ENCODE measurements at places on chromosomes 3 and 15.
A peak's percentile ranks its signal among the peaks of the same experiment; 100 is the strongest.

GRCh38 chr3:2579206-2579605 is 480.5 kb downstream of the CNTN4 start:
- DNase-seq: no peak

- DNase-seq: no peak
Measured at GRCh38 chr3:45082142-45082538, 56.0 kb downstream of the CLEC3B start.

DNA sequence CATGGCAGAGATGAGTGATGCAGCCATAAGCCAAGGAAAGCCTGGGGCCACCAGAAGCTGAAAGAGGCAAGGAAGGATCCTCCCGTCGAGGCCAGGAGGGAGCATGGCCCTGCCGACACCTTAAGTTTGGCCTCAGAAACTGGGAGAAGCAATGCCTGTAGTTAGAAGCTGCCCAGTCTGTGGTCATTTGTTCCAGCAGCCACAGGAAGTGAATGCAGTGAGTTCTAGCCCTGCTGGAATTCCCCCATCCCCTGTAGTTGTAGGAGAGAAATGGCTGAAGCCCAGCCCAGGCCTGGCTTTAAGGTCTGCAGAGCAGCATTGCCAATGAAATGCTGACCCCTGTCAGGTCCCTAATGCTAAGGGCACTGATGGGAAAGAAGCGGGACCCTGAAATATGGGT is 12.2 kb upstream of the CHSY1 start:
- no peak for DNase-seq

GRCh38 chr15:90306560-90306959 is 41.1 kb downstream of the NGRN start:
- no peak for DNase-seq

DNA sequence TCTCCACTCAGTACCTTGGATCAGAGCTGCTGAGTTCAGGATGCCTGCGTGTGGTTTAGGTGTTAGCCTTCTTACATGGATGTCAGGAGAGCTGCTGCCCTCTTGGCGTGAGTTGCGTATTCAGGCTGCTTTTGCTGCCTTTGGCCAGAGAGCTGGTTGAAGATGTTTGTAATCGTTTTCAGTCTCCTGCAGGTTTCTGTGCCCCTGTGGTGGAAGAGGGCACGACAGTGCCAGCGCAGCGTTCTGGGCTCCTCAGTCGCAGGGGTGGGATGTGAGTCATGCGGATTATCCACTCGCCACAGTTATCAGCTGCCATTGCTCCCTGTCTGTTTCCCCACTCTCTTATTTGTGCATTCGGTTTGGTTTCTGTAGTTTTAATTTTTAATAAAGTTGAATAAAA is 7.0 kb upstream of the PODXL2 start:
- DNase-seq: no peak

GRCh38 chr3:67288466-67289106 is 290.5 kb downstream of the KBTBD8 start:
- no peak for DNase-seq

DNA sequence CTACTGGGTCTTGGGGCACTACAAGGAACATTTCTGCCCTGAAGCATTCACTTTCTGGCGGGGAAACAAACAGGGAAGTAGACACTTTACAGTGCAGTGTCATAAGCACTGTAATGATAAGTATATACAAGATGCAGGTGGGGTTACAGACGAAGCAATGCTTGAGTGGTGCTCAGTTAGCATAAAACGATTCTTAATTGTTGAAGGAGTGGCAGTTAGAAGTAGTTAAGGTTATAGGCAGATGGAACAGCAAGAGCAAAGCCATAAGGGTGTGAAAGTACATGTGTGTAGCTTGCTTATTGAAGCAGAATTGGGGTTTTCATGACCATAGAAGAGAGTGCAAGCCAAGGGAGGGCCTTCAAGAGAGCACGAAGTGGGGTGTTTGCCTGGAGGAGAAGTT is 46.2 kb downstream of the SLC25A26 start:
- no peak for DNase-seq

GRCh38 chr3:125374501-125374995 is 577 bp downstream of the ZNF148 start:
- peak; percentile 22 for DNase-seq

- no peak for DNase-seq
Measured at GRCh38 chr3:169759256-169759655, 5.6 kb downstream of the TERC start.

- no peak for DNase-seq
Measured at GRCh38 chr15:60362321-60363086, 35.3 kb downstream of the ANXA2 start.

- peak; percentile 66 for DNase-seq
Measured at GRCh38 chr3:196219194-196219969, 3.0 kb downstream of the SLC51A start.

- DNase-seq: no peak
Measured at GRCh38 chr3:47344971-47345370, 35.9 kb upstream of the PTPN23 start.

- DNase-seq: no peak
Measured at GRCh38 chr3:29488922-29489321, 208.1 kb downstream of the RBMS3 start.

DNA sequence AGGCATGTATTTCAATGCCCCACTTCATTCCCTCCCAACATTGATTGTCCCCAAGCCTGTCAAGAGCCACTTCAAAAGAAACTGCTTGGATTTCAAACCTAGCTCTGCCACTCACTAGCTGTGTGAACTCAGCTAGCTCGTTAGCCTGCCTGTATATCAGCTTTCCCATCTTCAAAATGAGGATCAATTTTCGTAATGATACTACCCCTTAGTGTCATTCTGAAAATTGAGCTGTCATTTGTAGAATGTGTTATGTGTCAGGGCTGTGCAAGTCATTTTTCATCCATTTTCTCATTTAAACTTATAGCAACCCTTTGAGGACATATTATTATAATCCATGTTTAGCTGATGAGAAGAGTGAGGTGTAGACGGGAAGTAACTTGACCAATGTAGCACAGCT is 88.6 kb downstream of the TRIM42 start:
- DNase-seq: no peak

GRCh38 chr3:117398141-117398899 is 688.7 kb downstream of the TUSC7 start:
- DNase-seq: peak; percentile 51

DNA sequence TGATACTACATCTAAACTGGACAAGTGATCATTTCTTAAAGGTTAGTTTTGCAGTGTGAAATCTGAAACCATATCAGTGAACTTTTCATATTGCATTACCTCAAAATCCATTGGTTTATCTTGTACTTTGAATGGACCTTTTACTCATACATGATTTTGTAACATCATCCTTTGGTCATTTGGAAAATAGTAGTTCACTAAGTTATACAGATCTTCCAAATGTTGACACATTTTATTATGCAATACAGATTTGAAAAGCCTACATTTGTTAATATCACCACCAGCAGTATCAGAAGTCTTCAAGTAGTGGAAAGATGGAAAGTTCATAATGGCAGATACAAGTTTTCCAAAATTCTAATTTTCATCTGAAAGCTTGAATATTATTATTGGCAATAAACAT is 64.0 kb upstream of the CDV3 start:
- DNase-seq: no peak

DNA sequence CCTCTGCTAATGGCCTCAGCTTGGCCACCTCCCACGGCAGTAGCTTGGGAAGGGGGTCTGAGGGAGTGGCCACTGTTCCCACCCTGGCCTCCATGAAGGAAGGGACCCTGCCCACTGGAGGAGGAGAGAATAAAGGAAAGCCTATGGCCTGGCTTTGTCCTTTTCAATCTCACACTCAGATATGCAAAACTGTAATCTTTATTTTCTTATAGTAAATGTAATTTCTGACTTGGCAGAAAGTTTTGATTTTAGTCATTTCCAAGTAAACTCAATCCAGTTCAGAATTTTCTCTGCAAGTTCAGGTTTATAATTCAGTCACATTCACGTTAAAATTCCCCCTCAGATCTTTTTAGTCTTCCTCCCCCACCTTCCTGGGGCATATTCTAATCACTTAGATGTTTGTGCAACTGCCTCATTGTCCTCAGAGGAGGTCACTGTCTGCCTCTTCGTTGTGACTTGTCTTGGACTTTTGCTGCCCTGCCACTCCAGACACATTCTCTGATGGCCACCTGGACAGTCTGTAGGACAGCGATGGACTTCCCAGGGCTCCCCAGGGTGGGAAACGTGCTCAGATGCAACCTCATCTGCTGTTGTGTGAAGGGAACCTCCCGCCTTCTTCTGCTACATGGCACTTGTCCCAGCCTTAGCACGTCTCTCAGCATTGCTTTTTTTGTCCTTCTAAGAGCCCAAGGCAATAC is 222.8 kb upstream of the TBL1XR1 start:
- DNase-seq: no peak

DNA sequence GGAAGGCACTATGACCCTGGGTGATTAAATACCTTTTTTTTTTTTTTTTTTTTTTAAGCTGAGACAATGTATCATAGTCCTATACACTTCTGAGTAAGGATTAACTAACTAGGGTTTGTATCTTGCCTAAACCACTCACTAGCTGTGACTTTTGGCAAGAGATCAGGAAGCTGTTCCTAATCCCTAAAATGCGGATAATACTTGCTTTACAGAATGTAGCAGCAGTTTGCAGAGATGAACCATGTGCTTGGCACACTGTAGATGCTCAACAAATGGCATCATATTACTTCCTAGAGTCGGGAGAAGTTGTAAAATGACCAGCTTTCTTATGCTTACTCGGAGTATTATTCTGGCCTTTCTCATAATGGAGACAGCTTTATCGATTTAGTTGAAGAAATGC is 25.6 kb upstream of the PYGO1 start:
- no peak for DNase-seq

GRCh38 chr3:140586311-140586710 is 91.6 kb upstream of the TRIM42 start:
- no peak for DNase-seq

GRCh38 chr3:58052373-58053273 is 44.4 kb downstream of the FLNB start:
- DNase-seq: peak; percentile 70

GRCh38 chr15:55257012-55257670 is 32.5 kb downstream of the RAB27A start:
- no peak for DNase-seq

GRCh38 chr3:150535204-150535603 is 11.1 kb downstream of the SERP1 start:
- no peak for DNase-seq

- DNase-seq: no peak
Measured at GRCh38 chr3:18302517-18302916, 122.6 kb downstream of the SATB1 start.

DNA sequence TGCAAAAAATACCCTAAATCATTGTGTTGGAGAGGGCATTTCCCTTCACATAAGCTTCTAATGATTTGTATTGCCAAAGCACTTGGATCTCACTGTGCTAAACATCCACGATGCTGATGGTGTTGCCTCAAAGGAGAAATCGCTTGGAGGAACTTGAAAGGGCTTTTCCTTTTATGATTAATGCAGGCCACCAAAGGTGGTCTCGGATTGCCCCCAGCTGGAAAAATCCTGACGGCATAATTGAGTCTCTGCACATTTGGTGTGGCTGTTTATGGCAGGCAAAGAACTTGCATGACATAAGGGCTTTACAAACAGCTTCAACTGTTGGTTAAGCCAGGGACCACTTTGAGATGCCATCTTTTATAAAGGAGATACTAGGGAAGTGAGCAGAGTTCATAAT is 664.0 kb upstream of the ADAMTS9 start:
- DNase-seq: no peak

GRCh38 chr3:156240642-156241041 is 120.3 kb downstream of the KCNAB1 start:
- no peak for DNase-seq

GRCh38 chr15:70025413-70026296 is 72.1 kb downstream of the TLE3 start:
- peak; percentile 18 for DNase-seq

DNA sequence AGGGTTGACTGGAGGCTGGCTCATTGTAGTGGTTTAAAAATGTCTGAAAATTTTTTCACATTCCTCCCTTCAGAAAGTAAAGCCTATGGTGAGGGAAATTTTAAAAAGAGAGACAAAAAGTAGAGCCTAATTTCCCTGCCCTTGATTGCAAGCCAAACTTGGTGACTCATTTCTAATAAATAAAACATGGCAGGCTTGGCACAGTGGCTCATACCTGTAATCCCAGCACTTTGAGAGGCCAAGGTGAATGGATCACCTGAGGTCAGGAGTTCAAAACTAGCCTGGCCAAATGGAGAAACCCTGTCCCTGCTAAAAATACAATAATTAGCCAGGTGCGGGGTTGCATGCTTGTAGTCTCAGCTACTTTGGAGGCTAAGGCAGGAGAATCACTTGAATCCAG is 18.9 kb upstream of the ARRDC4 start:
- no peak for DNase-seq

DNA sequence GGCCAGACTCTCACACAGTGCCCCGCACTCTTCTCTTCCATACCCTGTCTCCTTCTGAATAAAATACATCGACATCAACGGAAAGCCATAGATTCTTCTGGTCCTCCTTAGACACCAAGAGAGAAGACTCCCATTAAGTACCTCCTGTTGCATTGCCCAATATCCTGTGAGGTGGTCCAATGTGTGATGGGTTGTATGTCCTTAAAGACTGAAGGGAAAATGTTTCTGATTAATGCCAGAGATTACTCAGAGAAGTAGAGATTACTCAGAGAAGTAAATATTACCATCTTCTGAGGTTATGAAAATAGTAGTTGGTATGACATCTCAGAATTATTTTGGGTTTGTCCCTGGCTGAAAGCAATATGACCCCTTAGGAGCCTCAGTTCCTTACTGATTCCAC is 60.8 kb upstream of the GALNT15 start:
- DNase-seq: no peak

DNA sequence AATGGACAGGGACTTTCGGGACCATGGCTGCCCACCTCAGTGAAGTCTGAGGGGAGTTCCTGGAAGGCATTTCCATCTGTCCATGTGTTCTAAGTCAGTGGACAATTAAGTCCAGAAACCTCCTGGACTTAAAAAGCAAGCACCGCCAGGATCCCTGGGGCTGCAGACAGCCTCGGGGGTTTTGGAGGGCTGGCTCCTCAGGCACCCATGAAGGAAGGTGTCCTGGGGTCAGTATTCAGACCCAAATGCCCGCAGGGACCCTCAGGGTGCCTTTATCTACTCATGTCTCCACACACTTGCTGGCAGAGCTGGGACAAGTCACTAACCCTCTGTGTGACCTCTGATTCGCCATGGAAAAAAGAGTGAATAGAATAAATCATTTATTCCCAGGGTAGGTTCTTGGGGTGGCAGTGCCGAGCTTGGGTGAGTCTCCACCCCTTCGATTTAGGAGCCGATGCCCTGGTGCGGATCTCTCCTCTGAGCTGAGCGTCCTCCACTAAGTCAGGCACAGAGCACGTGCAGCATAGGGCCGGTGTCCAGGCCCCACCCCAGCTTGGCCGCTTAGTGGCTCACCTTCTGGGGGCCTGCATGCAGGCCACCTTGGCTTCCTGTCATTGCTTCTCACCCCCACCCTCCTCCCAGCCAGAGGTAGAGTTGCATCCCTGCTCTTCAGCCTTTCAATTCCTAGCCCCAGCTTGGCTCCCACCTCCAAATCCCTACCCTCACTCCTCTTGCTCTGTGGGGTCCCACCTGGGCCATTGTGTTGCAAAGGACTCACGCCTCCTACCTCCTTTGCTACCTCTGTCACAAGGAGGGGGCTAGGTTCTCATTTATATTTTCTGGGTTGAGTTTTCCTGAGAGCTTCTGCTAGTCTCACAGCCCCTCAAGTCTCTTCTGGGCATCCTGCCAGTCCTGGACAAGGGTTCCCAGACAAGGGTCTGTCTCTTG is 19.9 kb downstream of the SLC6A6 start:
- DNase-seq: no peak

- DNase-seq: no peak
Measured at GRCh38 chr3:159482241-159482993, 506.2 kb upstream of the IL12A start.

All from nucleus accumbens (tissue), 56 donors.